ENCODE measurements at places on chromosomes 3 and 15. TPM values are rescaled to one million over a fixed set of nuclear protein-coding genes. Genes with fewer than 3 reads are reported as not detected.

DNA sequence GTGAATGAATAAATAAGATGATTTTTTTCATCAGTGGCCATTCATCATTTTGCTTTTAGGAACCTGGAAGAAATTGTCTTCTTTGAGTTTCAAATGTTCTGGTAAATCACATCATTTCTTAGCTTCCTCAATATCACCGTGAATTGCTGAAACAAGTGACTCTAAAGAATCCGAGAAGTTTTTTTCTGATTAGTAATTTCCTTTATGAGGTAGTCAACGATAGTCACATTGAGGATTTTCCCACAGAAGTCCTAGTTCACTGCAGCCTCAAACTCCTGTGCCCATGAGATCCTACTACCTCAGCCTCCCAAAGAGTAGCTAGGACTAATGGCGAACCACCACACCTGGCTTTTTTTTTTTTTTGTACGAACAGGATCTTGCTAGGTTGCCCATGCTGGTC lies 3.6 kb upstream of the TMPRSS7 start:
- DNase-seq, result no peak

DNA sequence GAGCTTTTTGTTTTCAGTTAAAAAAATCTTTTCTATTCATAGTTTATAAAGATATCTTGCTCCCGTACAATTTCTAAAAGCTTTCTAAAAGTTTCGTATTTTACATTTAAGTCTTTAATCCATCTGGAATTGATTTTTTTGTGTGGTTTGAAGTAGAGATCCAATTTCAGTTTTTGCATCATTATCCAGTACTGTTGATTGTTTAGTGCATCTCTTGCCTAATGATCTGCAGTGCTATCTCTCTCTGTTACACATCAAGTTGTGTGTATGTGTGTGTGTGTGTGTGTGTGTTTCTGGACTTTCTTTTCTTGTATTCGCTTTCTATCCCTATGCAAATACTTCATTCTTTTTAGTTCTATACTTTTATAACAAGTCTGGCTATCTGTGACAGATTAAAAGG lies 605.8 kb upstream of the DPPA4 start:
- no peak for DNase-seq

DNA sequence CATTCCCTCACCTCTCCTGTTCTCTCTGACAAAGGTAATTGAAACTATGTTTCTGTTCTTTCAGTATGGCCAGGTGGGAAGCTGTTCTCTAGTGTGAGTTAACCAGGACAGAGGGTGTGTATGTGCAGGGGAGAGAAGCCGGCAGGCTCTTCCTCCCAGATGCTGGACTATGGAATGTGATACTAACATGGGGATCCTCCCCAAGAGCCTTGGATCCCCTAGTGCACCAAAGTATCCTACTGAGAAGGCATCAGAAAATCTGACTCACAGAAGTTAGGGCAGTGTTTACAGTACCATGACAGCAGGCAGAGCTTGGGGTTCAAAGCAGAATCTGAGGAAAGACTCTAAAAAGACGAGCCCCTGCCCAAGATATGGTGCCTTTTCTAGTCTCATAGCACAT lies 123.1 kb downstream of the APBA2 start:
- no peak for DNase-seq

GNAT1 gene
- 4.4 TPM for total RNA-seq

DNA sequence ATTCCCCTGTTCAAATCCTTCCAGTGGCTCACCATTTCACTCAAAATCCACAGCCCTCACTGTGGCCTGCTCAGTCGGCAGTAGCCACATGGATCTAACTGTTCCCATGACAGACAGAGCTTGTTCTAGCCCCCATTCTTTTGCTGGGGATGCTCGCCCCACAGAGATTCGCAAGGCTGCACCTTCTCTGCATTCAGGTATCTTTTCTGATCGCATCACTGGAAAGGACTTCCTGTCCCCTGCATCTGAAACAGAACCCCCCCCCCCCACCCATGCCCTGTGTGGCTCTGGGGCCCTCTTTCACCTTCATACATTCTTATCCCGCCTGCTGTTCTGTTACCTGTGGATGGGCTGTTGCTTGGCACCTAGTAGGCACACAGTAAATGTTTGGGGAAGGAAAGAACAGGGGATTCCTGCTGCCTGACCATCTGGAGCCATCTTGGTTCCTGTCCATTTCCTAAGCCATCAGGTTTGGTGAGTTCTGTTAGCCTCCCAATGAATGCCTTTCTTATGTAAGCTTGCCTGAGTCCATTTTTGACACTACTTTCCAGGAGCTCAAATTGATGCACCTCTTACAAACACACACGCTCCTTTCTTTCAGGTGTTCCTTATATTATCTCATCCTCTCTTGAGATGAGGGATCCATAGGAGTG lies 42.9 kb upstream of the PGPEP1L start:
- no peak for DNase-seq

SEMA6D gene
- total RNA-seq, result 1.2 TPM

LRRK1 gene
- 0.13 TPM for total RNA-seq

TMEM108 gene
- total RNA-seq, result 20.7 TPM

Measured in myocyte (in vitro differentiated cells).